Choroid plexus epithelial cell (primary cell): ENCODE measurements at places on chromosomes 7 and 10.

GRCh38 chr10:133293810-133294119 lies 14.9 kb downstream of the TUBGCP2 start:
- no peak for DNase-seq

GRCh38 chr7:112779667-112780066 lies 10.5 kb downstream of the TMEM168 start:
- peak; percentile 13 for DNase-seq

DNA sequence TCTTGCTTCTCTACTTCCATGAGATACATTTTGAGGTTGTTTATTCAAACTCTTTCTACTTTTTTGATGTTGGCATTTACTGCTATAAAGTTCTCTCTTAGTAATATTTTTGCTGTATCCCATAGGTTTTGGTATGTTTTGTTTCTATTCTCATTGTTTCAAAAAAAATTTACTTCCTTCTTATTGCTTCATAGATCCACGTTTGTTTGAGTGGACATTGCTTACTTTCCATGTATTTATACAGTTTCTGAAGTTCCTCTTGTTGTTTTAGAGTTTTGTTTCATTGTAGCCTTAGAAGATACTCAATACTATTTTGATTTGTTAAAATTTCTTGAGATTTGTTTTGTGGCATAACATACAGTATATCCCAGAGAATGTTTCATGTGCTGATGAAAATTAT lies 13.7 kb downstream of the TAS2R40 start:
- DNase-seq: no peak

DNA sequence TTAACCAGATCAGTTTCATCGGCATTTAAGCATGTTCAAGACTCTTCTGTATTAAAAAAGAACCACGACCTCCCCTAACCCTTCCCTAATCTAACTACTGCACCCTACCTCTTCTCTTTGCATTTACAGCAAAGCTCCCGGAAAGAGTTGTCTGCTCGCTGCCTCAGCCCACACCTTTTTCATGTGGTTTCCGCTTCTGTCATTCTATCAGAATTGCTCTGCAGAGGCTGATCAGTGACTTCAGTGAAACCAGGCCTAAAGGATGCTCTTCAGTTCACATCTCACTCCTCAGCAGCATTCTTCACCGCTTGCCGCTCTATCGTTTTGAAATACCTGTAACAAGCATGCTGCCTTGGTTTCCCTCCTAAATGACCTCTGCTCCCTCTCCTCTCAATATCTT lies 160.9 kb downstream of the SDK1 start:
- no peak for DNase-seq

DNA sequence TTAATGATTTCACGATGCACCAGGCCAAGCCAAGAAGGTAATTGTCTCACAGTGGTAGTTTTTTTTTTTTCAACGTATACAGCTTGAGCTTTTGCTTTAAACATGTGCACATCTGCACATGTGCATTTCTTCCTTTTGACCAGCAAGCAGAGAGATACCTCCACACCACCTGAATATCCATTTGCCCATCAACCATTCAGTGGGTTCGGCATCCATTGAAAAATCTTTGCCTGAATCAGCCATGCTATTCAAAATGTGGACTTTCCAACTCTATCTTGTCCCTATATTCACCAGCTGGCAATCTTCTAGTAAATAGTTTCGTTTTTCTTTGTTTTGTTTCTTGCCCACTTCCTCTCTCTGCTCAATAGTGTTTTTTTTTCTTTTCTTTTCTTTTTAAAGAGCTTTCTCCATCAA lies 7.7 kb upstream of the TRA2A start:
- no peak for DNase-seq

DNA sequence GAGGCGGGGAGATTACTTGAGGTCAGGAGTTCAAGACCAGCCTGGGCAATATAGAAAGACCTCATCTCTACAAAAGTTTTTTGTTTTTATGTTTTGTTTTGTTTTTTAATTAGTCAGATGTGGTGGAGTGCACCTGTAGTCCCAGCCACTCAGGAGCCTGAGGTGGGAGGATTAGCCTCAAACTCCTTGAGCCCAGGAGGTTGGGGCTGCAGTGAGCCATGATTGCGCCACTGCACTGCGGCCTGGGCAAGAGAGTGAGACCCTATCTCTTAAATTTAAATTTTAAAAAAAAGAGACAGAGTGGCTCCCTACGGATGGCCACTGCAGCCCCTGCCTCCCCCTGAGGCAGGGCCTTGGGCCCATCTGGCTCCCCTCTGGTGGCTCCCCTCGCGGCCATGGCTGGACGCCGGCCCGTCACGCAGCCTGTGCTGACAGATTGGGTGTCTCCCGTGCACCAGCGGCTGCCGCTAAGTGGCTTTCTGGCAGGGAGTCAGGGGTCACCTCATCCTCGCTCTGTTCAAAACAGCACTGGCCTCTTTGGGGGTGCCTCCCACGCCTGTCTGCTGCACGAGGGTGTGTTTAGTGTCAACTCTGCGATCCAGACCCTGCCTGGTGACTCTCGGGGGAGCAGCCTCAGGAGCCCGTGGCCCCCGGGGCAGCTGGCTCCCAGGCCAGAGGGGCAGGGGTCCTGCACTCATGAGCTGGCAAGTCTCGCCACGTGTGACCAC lies 44.4 kb upstream of the ELN start:
- DNase-seq: no peak

GRCh38 chr7:93147363-93147762 lies 822 bp downstream of the SAMD9L start:
- DNase-seq: peak; percentile 68

GRCh38 chr7:147605323-147605722 lies 985.2 kb upstream of the C7orf33 start:
- DNase-seq: no peak

DNA sequence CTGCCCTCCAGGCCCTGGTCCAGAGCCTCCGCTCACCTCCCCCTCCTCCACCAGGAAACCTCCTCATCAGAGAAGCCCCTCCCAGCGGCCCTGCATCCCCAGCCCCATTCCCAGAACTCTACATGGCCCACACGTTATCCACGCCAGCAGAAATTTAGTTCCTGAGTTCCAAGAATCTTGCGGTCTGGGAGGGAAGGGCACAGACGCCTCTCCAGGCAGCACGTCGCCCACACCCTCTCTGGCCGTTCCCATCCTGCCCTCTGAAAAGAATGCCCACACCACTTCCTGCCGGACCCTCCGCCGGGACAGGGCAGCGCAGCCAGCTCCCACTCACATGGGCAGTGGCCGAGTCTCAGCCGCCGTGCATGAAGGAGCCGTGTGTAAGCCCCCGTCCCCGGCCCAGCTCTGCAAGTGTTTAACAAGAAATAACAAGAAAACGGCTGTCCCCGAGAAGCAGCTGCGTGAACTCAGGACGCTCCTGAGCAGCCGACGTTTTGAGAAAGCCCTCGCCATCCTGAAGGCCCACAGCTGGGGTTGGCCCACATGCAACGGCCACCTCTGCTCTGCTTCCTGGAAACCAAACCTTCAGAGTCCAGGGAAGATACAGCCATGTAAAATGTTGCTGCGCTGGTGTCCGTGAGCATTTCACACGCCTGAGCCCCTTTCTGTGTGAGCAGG lies 17.4 kb downstream of the ADGRA1 start:
- no peak for DNase-seq

DNA sequence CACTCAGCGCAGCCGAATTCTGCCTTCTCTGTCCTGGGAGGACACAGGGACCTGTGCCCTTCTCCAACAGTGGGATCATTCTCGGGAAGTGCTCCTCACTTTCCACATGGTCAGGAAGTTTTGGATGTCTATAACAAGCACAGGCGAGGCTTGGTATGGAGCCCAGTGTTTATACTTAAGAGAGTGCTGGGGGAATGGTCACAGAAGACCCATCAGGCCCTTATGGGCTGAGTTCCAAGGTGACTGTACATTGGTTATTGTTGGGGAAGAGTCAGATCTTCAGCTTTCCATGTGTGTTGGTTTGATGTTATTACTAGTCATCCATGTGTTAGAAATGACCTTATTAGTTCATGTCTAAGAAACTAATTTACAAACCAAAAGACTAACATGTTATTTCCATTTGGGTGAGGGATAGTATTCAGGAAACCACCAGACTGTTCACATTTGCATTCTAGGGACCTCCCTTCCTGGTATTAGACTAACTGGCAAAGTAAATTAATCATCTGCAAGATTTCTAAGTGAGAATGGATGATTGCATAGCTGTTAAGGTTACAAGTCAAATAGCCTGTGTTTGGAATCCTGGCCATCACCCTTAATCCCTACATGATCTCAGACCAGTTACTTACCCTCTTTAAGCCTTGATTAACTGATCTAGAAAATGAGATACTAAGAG lies 834.2 kb downstream of the LRMDA start:
- DNase-seq: no peak

DNA sequence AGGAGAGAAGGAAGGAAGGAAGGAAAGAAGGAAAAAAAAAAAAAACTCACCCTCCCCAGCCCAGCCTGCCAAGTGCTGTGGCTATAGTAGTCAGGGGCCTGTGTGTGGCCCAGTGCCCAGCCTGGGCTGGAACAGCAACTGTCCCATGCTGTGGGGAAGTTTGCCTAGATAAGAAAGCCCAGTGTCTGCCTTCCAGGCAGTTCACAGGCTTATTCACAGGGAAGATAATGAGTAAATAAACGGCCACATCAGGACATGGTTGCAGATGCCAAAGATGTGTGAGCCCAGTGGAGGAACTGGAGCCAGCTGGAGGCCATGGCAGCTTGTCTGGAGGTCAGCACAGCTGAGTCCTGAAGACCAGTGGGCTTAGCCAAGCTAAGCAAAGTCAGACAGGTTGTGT lies 132.4 kb upstream of the FOXK1 start:
- DNase-seq: no peak

DNA sequence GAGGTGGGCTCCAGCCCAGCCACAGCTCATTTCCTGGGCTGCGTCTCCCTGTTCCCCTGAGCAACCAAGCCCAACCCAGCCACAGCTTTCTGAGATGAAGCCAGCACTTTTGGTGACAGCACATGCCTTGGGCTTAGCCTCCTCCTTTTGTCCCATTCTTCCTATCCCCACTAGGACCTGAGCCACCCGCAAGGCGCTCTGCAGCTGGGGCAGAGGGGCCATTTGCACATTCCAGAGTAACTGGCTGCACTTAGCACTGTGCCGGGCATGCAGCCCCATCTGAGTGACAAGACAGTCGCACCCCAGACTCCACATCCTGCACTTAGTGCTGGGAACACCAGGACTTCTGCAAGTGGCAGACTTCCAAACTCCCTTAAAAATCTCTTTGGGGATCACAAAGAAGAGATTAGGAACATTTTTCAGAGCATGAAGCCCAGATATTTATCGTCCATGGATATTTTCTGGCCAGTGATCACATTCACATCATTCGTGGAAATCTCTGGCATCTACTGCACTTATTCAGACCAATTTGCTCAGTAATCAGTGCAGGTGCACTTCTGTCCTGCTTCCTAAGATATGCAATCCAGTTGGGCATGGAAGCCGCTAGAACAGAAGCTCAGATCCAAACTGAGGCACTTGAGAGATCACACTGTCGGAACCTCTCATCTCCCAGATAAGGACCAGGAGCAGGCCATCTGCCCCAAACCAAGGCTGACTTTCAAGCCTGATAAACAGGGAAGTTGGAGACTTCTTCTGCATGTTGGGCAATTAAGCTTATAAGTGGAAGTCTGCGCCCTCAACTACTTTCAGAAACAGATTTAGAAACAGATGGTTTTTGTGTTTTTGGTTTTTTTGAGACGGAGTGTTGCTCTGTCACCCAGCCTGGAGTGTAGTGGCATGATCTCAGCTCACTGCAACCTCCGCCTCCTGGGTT lies 26.4 kb downstream of the CHST15 start:
- no peak for DNase-seq

DNA sequence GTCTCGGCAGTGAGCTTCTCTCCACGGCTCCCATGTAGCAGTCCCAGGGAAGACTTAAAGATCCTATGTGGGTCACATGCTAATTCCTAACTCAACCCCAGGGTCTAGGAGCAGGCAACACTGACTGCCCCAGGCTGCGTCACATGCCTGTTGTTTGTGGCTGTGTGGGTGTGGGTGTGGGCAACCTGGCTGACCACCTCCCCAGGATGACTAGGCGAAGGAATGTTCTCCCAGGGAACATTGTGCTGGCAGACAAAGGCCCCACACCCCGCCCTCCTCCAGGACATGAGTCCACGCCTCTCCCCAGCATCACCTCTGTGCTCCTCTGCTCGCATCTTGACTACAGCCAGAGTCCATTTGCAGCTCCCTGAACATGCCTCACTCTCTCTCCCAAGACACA lies 30.3 kb downstream of the SLC29A3 start:
- no peak for DNase-seq

DNA sequence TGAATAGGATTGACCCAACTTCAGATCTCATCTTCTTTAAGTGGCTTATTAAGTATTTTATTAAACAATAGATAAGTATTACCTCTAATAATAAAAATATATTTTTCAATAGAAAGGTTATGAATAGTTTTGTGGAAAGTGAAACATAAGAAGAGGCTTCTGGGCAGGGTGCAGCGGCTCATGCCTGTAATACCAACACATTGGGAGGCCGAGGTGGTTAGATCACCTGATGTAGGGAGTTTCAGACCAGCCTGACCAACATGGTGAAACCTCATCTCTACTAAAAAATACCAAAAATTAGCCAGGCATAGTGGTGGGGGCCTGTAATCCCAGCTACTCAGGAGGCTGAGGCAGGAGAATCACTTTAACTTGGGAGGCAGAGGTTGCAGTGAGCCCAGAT lies 26.5 kb downstream of the GPR85 start:
- no peak for DNase-seq

DNA sequence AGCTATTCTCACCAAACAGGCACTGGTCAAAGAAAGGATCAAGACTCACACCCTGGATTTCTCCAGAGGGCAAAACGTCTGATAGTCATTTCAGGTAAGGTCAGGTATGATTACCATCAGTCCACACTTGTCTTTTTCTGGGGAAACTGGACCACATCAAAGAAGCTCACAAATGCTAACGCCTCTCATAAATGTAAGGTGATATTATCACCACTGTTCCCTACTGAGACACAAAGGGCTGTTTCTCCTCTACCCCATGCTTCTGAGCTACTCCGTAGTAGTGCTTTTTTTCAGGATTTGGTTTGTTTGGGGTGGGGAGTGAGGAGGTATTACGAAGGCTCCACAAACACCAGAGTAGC lies 51.6 kb downstream of the CREB3L2 start:
- DNase-seq: no peak

GRCh38 chr10:110563132-110563531 lies 4.4 kb upstream of the SMC3 start:
- DNase-seq: no peak

DNA sequence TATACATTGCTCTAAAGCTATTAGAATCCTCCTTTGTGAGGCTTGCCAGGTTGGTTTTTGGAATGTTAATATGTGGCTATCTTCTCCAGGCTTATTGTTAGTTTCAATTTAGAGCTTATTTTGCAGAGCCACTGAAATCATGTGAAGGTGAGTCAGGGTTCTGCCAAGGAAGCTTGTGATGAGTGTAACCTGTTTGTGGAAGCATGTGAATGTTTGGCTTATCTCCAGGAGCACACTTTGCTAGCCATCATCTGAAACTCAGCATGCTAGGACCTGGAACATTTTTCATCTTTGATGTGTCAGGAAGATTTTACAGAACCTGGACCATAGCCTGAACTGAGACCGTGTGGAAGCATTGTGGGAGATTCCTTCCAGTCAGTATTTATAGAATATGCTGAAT lies 197.3 kb downstream of the PPP1R9A start:
- DNase-seq: peak; percentile 68

DNA sequence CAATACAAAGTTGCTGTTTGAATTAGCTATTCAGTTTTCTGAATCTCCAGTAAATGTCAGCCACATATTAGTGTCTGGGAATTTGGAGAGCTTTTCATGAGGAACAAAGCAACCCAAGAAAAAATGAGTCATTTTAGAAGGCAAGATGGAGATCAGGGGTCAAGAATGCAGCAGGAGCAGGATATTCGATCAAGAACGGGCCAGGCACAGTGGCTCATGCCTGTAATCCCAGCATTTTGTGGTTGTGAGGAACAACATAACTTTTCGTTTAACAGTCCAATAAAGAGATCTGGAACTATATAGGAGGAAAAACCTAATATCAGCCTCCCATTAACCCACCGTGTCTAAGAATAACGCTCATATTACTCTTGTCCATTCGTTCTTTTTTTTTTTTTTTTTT lies 600.5 kb downstream of the MAGI2 start:
- peak; percentile 4 for DNase-seq
